ENCODE measurements at places on chromosomes 3 and 15. TPM values are rescaled to one million over a fixed set of nuclear protein-coding genes. Genes with fewer than 3 reads are reported as not detected.

The CLEC3B gene
- 0.24 TPM for total RNA-seq

The FBXO40 gene
- not detected for total RNA-seq

The CHRNA5 gene
- 8.9 TPM for total RNA-seq

The ARRDC4 gene
- total RNA-seq: 0.51 TPM

The USP4 gene
- total RNA-seq: 73.0 TPM

The IL12A gene
- not detected for total RNA-seq

The NPTN gene
- total RNA-seq: 55.8 TPM

The SCN11A gene
- 0.09 TPM for total RNA-seq

The SCN5A gene
- 0.47 TPM for total RNA-seq

The IP6K2 gene
- total RNA-seq: 43.9 TPM

The CIB2 gene
- 2.1 TPM for total RNA-seq

The IL16 gene
- total RNA-seq: 73.8 TPM

The KBTBD8 gene
- total RNA-seq: 21.9 TPM

The LXN gene
- total RNA-seq: 4.7 TPM

The IL5RA gene
- 0.73 TPM for total RNA-seq

The ZNF654 gene
- total RNA-seq: 16.0 TPM

The SLC6A1 gene
- total RNA-seq: not detected

DNA sequence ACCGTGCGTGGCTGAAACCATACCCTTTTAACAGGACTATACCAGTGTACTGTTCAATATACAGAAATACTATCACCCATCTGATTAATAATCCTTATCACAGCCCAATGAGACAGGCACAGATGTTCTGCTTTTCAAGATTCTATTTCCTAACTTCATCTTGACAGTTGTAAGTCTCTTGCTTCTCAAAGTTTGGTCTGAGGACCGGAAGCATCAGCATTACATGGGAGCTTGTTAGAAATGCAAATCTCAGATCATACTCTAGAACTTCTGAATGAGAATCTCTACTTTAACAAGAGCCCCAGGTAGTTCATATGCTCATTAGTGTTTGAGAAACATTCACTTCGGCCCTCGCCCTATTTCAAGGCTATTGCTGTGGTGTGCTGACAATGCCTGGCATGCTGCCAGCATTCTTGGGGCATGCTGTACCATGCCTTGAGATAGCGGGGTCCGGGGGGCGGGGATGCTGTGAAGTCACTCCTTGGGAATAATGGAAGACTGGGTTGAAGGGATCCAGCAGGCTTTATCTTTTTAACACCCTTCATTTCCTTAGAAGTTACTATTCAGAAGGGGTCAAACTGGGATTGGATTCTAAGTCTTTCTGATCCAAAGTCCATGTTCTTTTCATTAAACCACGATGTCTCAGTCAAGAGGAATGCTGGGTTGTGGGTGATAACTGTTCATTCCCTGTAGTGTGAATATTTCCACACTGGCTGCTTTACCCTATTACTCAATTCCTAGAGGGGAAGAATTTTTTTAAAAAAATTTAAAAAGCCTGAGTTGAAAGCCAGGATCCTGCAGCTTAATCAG is 194.7 kb downstream of the LPP start:
- no peak overlapping the region for H3K4me3 ChIP-seq
- no peak for DNase-seq
- H3K27ac ChIP-seq: no peak overlapping the region

- H3K36me3 ChIP-seq: no peaks in the 10 kb centered on the region
- peaks cover 17% of the 10 kb centered on the region for H3K4me1 ChIP-seq
- H3K27ac ChIP-seq: no peak overlapping the region
- peak; percentile 31 for DNase-seq
These were observed 4.0 kb downstream of the HDAC11 start for GRCh38 chr3:13483988-13484695.

- no peak overlapping the region for H3K27ac ChIP-seq
- H3K27me3 ChIP-seq: no peaks in the 10 kb centered on the region
- peaks cover 18% of the 10 kb centered on the region for H3K4me1 ChIP-seq
- no peak for DNase-seq
- H3K4me3 ChIP-seq: no peak overlapping the region
These were observed 20.4 kb downstream of the TTC21A start for GRCh38 chr3:39127908-39128304.

DNA sequence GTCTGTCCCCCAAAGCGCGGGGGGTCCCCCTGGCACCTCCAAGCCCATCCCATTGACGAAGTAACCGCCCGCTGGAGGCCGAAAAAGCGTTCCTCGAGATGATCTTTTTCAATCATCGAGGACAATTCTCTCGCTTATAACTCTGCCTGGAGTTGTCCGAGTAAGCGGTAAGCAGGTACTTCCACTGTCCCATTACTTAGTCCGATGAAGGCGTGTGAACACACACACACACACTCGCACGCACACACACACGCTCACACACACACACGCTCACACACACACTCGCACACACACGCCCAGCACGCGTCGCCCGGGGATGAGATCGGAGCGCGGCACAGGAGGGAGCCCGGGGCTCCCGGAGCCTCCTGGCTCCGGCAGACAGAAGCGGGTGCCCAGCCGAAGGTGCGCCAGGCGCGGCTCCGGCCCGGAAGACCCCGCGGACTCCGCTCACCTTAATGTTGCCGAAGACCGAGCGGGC is 430 bp downstream of the SLCO2A1 start:
- no peaks in the 10 kb centered on the region for H3K36me3 ChIP-seq
- no peak overlapping the region for H3K4me3 ChIP-seq
- no peaks in the 10 kb centered on the region for H3K4me1 ChIP-seq
- no peak overlapping the region for H3K27ac ChIP-seq

- no peak overlapping the region for H3K4me3 ChIP-seq
- H3K36me3 ChIP-seq: no peaks in the 10 kb centered on the region
- H3K4me1 ChIP-seq: no peaks in the 10 kb centered on the region
- no peak for DNase-seq
These were observed 69.9 kb upstream of the GOLIM4 start for GRCh38 chr3:168165390-168166269.

- no peak overlapping the region for H3K27ac ChIP-seq
- no peaks in the 10 kb centered on the region for H3K4me1 ChIP-seq
- no peaks in the 10 kb centered on the region for H3K27me3 ChIP-seq
- H3K36me3 ChIP-seq: peaks cover 50% of the 10 kb centered on the region
These were observed 34.0 kb downstream of the DHX30 start for GRCh38 chr3:47836986-47837385.

GRCh38 chr3:117628823-117629291 is 919.3 kb downstream of the TUSC7 start:
- H3K4me3 ChIP-seq: no peak overlapping the region
- no peaks in the 10 kb centered on the region for H3K36me3 ChIP-seq
- no peak for DNase-seq
- H3K27me3 ChIP-seq: no peaks in the 10 kb centered on the region
- H3K27ac ChIP-seq: no peak overlapping the region

- H3K36me3 ChIP-seq: no peaks in the 10 kb centered on the region
- H3K4me3 ChIP-seq: no peak overlapping the region
- no peak for DNase-seq
- no peak overlapping the region for H3K27ac ChIP-seq
- no peaks in the 10 kb centered on the region for H3K27me3 ChIP-seq
These were observed 220.7 kb upstream of the DNAJC19 start for GRCh38 chr3:181210275-181210674.

- H3K36me3 ChIP-seq: no peaks in the 10 kb centered on the region
- no peak for DNase-seq
These were observed 58.1 kb upstream of the FOXP1 start for GRCh38 chr3:71641674-71642073.

- no peak for DNase-seq
- H3K27me3 ChIP-seq: no peaks in the 10 kb centered on the region
- H3K27ac ChIP-seq: no peak overlapping the region
- H3K36me3 ChIP-seq: no peaks in the 10 kb centered on the region
- no peaks in the 10 kb centered on the region for H3K4me1 ChIP-seq
- no peak overlapping the region for H3K4me3 ChIP-seq
These were observed 37.6 kb downstream of the ADAMTS9 start for GRCh38 chr3:64650096-64650622.

GRCh38 chr15:94253742-94254141 is 22.4 kb downstream of the MCTP2 start:
- peaks cover 9% of the 10 kb centered on the region for H3K4me1 ChIP-seq
- no peak for DNase-seq
- no peak overlapping the region for H3K27ac ChIP-seq
- H3K27me3 ChIP-seq: no peaks in the 10 kb centered on the region
- H3K4me3 ChIP-seq: no peak overlapping the region

- no peaks in the 10 kb centered on the region for H3K27me3 ChIP-seq
- H3K4me1 ChIP-seq: peaks cover 27% of the 10 kb centered on the region
- no peak for DNase-seq
- no peak overlapping the region for H3K27ac ChIP-seq
- no peak overlapping the region for H3K4me3 ChIP-seq
These were observed 823.9 kb upstream of the CFAP20DC start for GRCh38 chr3:59873576-59874230.

DNA sequence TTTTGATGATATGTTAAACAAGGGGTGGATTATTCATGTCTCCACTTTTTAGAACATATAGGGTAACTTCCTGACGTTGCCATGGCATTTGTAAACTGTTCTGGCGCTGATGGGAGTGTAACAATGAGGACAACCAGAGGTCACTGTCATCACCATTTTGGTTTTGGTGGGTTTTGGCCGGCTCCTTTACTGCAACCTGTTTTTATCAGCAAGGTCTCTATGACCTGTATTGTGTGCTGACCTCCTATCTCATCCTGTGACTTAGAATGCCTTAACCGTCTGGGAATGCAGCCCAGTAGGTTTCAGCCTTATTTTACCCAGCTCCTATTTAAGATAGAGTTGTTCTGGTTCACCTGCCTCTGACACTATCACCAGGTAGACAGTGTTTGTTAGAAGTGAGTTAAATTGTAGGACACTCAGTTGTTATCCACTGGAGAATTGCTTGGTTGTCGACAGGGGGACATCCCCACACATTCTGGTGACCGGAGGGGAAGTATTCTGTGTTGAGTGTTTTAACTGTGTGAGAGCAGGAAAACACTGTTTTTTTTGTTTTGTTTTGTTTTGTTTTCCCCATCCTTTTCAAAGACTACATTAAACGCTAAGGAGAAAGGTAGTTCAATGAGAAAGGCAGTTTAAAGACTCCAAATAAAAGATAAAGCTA is 36.9 kb upstream of the SKIL start:
- no peaks in the 10 kb centered on the region for H3K36me3 ChIP-seq
- no peaks in the 10 kb centered on the region for H3K27me3 ChIP-seq
- DNase-seq: no peak
- no peaks in the 10 kb centered on the region for H3K4me1 ChIP-seq

GRCh38 chr15:33722005-33722672 is 246.2 kb upstream of the CHRM5 start:
- no peaks in the 10 kb centered on the region for H3K36me3 ChIP-seq
- H3K27ac ChIP-seq: no peak overlapping the region
- no peaks in the 10 kb centered on the region for H3K4me1 ChIP-seq
- DNase-seq: no peak

GRCh38 chr3:25652921-25653320 is 11.8 kb downstream of the TOP2B start:
- DNase-seq: no peak
- no peaks in the 10 kb centered on the region for H3K36me3 ChIP-seq
- H3K4me1 ChIP-seq: peaks cover 46% of the 10 kb centered on the region
- H3K27ac ChIP-seq: no peak overlapping the region
- H3K4me3 ChIP-seq: no peak overlapping the region

DNA sequence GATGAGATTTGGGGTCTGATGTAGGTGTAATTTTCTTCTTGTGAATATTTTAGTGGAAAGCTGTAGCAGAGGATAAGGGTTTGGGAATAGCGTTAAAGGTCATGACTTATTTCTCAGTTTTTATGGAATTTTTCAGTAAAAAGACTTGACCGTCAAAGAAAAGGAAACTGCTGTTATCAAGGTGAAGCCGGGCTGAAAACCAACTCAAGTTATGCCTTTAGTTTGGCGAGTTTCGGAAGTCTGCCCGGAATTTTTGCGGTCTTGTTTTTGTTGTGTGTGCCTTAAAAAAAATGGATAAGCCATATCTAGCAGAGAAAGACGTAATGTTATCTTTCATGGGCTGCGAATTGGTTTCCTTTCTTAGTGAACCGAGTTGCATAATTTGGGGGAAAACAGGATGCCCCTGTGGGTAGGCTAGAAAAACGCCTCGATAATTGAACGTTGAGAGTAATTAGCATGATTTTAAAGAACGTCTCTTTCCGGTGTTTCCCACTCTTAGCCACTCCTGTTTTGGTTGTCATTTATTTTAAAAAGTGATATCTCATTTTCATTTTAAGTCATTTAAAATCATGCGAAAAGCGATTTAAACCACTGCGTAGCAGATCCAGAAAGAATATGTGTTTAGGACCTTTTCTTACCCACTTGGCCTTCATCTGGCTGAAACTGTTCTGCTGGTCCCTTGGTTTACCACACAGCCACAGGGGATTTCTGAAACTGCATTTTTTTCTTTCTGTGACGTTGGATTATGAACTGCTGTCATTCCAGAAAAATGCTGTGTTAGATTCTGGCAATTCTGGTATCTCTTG is 1.1 kb downstream of the NFKBIZ start:
- H3K27ac ChIP-seq: peak overlapping the region; percentile 97
- H3K36me3 ChIP-seq: peaks cover 39% of the 10 kb centered on the region
- H3K27me3 ChIP-seq: no peaks in the 10 kb centered on the region
- H3K4me1 ChIP-seq: peaks cover 37% of the 10 kb centered on the region

DNA sequence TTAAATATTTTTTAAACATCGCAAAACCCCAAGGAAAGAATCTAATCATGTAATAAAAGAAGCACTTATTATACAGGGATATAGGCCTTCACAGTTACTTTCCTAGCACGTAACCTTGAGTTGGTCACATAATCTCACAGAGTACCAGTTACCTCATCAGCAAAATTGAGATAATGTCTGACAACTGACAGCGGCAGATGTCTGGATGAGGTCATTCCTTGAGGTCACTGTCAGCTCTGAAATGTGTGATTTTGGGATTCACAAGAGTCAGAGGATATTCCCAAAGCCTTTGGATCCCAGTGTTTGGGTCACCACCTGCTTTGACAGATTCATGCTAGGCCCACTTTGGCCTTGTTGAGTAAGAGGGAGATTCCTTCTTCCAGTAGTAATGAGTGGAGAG is 151.4 kb upstream of the SEMA6D start:
- no peaks in the 10 kb centered on the region for H3K4me1 ChIP-seq
- no peak overlapping the region for H3K4me3 ChIP-seq
- no peaks in the 10 kb centered on the region for H3K36me3 ChIP-seq
- no peak overlapping the region for H3K27ac ChIP-seq

GRCh38 chr3:194532591-194532990 is 45.8 kb upstream of the ATP13A3 start:
- no peak overlapping the region for H3K27ac ChIP-seq
- DNase-seq: no peak
- no peaks in the 10 kb centered on the region for H3K27me3 ChIP-seq
- H3K4me1 ChIP-seq: no peaks in the 10 kb centered on the region
- H3K36me3 ChIP-seq: no peaks in the 10 kb centered on the region
- no peak overlapping the region for H3K4me3 ChIP-seq

- DNase-seq: no peak
- H3K27me3 ChIP-seq: no peaks in the 10 kb centered on the region
- H3K4me3 ChIP-seq: no peak overlapping the region
- H3K4me1 ChIP-seq: no peaks in the 10 kb centered on the region
These were observed 325.3 kb downstream of the ROBO2 start for GRCh38 chr3:77365152-77365551.

GRCh38 chr3:168495932-168496331 is 400.2 kb upstream of the GOLIM4 start:
- no peaks in the 10 kb centered on the region for H3K27me3 ChIP-seq
- H3K4me3 ChIP-seq: no peak overlapping the region
- DNase-seq: no peak
- no peaks in the 10 kb centered on the region for H3K4me1 ChIP-seq
- H3K27ac ChIP-seq: no peak overlapping the region
- no peaks in the 10 kb centered on the region for H3K36me3 ChIP-seq

- no peaks in the 10 kb centered on the region for H3K36me3 ChIP-seq
- DNase-seq: no peak
- H3K4me3 ChIP-seq: no peak overlapping the region
- no peak overlapping the region for H3K27ac ChIP-seq
These were observed 48.3 kb downstream of the SPTSSB start for GRCh38 chr3:161322781-161323568.
